ENCODE measurements at places on chromosomes 5 and 9.

- DNase-seq, result no peak
Observed at GRCh38 chr9:127463911-127464310, 12.6 kb downstream of the LRSAM1 start.

- DNase-seq, result peak; percentile 40
Observed at GRCh38 chr5:179530069-179530998, 20.0 kb upstream of the RUFY1 start.

DNA sequence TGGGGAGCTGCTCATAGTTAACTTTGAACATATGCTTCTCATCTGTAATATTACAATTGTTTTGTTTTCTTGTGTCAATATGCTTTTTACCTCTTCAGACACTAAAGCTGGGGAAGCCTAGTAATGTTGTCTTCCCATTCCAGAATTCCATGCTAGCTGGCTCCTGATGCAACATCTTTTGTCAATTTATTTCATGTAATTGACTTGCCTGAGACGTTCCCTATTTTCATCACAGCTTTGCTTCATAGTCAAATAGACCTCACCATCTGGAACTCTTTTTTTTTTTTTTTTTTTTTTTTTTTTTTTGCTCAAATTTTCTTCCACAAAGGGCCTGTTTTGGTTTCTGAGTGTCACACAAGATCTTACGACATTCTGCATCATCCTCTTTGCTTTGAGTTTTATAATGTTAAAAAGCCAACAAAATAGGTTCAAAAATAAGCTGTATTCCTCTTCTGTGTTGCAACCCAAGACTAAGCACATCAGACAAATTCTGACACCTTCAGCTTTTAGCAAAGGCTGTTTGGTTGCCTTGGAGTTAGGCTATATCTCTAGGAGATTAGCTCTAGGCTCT is 235.2 kb downstream of the NR3C1 start:
- DNase-seq, result no peak

DNA sequence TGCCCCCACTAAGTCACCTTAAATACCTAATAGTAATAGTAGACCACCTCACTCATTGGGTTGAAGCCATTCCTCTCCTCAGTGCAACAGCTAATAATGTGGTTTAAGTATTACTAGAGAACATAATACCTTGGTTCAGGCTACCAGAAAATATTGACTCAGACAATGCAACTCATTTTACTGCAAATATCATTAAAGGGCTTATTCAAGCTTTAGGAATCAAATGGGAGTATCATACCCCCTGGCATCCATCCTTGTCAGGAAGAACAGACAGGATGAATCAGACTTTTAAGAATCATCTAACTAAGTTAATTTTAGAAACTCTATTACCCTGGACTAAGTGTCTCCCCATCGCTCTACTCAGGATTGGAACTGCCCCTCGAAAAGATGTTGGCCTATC is 6.8 kb upstream of the RNF180 start:
- no peak for DNase-seq

DNA sequence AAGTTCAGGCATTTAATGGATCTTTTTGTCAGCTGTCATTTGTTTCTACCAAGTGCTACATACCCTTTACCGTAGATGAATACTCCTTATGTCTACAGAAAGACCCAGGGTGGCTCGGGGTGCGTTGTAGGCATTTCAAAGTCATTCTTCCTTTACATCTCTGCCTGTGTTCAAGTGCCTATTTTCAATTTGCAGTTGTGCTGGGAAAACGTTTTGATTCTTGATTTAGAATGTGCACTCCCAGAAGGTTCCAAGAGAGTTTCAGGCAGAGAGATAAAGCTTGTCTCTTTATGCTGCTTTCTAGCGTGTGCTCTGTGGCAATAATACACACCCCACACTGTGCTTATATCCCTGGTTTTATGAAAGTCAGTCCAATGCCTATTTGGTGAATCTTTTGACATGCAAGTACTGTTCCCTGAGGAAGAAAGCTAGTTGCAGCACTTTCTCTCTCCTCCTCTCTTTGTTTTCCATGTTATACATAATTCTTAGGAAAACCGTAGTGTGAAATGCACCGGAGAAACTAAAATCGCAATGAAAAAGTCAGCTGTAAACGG is 828.1 kb upstream of the ZNF608 start:
- no peak for DNase-seq

DNA sequence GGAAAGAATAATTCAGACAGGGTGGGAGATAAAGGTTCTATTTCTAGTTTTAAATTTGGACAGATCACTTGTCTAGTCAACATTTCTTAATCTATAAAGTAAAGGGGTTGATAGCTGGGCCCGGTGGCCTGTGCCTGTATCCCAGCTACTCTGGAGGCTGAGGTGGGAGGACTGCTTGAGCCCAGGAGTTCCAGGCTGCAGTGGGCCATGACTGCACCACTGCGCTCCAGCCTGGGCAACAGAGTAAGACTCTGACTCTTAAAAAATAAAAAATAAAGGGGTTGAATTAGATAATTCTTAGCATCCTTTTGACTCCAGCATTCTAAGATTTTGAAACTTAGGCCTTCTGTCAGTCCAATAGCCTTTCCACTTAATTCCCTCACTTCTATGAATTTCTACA is 10.8 kb downstream of the DIAPH1 start:
- DNase-seq, result no peak

- DNase-seq, result peak; percentile 76
Observed at GRCh38 chr9:98034593-98035546, 21.7 kb upstream of the NANS start.

- no peak for DNase-seq
Observed at GRCh38 chr5:34849253-34849652, 10.3 kb downstream of the TTC23L start.

DNA sequence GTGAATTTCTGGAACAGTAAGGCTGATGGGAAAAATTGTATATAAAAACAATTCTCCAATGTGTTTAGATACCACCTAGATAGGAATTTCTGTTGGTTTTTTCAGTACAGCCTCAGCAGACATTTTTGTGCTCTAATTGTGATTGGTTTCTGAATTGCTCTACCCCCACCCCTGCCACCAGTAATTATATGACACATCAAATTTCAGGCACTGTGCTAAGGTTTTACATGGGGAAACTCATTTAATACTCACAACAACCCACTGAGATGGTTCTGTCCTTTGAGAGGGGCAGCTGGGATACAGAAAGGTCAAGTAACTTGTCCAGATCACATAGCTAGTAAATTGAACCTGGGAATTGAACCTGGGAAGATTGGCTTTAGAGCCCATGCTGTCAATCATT is 288.0 kb downstream of the ARHGEF28 start:
- no peak for DNase-seq

- peak; percentile 26 for DNase-seq
Observed at GRCh38 chr9:99105152-99106043, 485 bp downstream of the TGFBR1 start.

DNA sequence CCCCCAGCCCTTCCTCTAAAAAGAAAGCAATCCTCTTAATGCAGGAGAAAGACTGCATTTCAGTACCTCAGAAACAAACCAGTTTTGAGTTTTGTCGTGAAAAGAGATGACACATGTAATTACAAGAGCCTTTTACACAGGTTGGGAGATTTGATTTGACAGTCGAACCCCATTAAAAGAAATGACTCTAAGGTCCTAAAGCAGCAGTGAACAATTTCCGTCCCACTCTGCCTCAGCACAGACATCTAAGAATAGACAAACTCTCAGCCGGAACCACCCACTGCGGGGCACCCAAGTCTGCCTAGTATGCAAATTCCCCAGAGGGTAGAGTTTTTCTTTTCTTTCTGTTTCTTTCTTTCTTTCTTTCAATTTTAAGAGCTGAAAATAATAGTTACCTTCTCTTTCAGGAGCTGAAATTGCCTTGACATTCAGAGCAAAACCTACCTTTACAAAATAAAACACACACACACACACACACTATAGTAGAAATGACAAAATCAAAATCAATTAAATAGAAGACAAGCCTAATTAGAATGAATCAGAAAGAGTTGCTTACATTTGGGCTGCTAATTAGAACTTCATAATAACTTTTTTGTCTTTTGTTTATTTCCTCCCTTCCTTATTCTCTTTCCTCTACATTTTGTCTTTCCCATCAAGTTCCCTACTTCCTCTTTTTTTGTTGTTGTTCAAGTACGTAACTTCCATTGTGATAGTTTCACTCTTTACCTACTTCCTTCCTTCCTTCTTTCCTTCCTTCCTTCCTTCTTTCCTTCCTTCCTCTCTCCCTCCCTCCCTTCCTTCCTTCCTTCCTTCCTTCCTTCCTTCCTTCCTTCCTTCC is 65.1 kb downstream of the BASP1 start:
- DNase-seq, result no peak

- DNase-seq, result no peak
Observed at GRCh38 chr9:79642671-79643070, 70.9 kb downstream of the TLE4 start.

DNA sequence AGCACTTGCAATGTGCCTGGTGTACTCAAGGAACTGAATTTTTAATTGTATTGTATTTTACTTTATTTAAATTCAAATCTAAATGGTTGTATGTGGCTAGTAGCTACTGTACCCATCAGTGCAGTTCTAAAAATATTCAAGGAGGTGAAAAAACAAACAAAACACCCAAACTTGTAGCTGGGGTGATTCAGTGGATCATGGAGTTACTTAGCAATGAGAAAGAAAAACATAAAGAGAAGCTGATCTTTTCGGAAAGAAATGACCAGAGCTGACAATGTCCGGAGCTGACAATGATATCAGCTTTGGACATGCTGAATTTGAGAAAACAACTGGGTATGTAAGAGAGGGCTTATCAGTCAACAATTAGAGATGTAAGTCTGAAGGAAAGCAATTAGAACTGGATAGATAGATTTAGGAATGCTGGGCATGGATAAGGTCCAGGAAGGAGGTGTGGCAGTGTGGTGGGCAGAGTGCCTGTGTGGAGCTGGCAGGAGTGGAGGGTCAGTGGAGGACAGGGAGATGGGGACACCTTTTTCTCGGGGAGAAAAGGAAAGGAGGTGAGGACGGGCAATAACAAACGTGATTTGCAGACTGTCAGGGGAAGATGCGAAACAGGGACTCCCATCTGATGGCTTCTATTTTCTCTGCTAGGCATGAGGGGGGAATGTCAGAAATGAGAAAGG is 113.2 kb downstream of the DCP2 start:
- DNase-seq, result no peak
